ENCODE measurements at places on chromosomes 16 and 17. TPM values are rescaled to one million over a fixed set of nuclear protein-coding genes. Genes with fewer than 3 reads are reported as not detected.

Gene TP53TG3B
- not detected for total RNA-seq

DNA sequence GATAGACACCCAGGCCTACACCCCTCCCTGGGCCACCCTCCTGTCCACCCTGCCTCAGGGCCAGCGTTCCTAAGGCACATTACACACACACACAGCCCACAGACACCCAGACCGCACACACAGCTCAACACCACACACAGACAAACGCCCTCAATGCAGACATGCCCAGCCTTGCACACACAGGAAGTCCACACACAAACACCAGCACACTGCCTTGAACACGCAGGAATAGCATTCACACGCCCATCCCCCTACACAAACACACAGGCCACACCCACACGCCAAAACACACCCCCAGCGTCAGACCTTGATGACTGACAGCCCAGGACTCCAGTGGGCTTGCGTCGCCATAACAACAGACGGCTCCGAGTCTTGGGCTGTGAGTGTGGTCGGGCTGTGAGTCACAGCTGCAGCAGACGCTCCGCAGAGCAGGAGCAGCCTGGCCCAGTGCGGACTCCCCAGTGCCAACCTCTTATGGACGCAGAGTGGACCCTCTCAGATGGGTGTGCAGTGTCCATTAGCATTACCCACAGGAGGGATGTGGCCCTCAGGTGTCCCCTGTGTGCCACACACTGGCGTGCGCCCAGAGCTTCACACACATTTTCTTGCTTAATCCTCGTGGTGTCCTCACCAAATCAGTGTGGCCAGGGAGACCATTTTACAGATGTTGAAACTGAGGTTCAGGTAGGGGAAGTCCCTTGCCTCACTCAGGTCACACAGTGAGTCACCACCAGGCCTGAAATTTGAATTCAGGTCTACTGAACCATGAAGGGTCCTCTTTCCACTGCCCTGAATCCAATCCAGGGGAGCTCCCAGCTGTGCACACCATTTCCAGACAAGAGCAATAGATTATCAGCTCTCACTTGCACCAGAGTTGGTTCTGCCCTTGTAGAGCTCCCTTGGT lies 17.8 kb upstream of the RAI1 start:
- H3K4me1 ChIP-seq = peaks cover 7% of the 10 kb centered on the region
- H3K4me3 ChIP-seq = no peak overlapping the region
- no peaks in the 10 kb centered on the region for H3K36me3 ChIP-seq

DNA sequence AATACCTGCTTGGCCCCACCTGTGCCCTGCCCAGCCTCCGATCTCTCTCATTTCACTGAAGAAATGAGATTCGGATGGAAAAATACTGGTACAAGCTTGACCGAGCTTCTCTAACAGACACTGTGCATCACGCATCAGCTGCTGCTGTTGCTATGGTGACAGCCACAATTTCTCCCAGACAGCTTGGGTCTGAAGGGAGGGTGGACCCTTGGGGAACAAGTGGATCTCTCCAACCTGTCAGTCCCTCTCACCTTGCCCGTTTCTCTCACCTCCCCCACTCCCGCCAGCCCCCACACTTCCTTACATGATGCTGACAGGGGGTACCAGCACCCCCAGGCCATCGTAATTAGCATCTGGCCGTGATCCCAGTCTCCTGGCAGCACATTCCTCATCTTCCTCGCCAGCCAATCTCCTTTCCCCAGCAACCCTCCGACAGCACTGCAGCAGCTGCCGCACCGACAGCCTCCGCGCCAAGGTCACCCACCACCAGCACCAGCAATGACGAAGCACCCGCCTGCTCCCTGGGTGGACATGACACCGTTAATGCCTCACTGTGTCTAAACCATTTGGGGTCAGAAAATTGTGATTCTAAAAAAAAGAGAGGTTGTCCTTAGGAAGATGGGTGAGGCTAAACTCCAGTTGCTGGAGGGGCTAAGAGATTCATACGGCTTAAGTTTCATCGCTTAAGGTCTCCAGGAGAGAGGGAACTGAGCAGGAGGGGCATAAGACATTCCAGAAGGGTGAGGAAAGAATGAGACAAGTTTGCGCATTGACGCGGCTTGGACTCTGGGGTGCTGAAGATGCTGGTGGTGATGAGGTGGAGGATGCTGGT lies 58.6 kb upstream of the TNRC6A start:
- peak; percentile 54 for DNase-seq
- H3K4me3 ChIP-seq = no peak overlapping the region
- peaks cover 3% of the 10 kb centered on the region for H3K27me3 ChIP-seq
- H3K27ac ChIP-seq = peak overlapping the region; percentile 85
- H3K4me1 ChIP-seq = peaks cover 16% of the 10 kb centered on the region

- peaks cover 15% of the 10 kb centered on the region for H3K36me3 ChIP-seq
- no peak overlapping the region for H3K27ac ChIP-seq
- no peak for DNase-seq
- peaks cover 8% of the 10 kb centered on the region for H3K4me1 ChIP-seq
- no peaks in the 10 kb centered on the region for H3K27me3 ChIP-seq
These were observed 99.4 kb upstream of the CHMP6 start for GRCh38 chr17:80892019-80892855.

GRCh38 chr16:87165151-87165550 lies 152.0 kb downstream of the C16orf95 start:
- H3K4me3 ChIP-seq = no peak overlapping the region
- peaks cover 5% of the 10 kb centered on the region for H3K27me3 ChIP-seq
- no peak overlapping the region for H3K27ac ChIP-seq
- H3K36me3 ChIP-seq = no peaks in the 10 kb centered on the region
- H3K4me1 ChIP-seq = peaks cover 5% of the 10 kb centered on the region

DNA sequence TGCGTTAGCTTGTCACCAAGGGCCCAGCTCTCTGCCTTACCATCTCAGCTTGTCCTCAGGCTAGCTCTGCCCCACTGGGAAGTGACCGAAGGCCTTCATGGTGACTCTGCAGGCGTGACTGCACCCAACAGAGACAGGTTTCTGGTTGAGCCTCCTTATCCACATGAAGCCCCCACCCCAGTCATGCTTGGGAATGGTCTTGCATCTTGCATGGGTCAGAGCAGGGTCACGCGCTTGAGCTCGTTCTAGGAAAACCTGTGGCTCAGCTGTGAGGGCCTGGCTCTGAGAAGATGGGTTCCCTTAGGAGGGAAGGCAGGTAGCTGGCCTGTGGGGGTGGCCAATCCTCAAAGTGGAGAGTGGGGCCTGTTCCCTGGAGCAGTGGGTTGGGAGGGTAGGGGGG lies 122.8 kb downstream of the BANP start:
- no peaks in the 10 kb centered on the region for H3K4me1 ChIP-seq
- no peak overlapping the region for H3K4me3 ChIP-seq
- peaks cover 30% of the 10 kb centered on the region for H3K36me3 ChIP-seq
- no peaks in the 10 kb centered on the region for H3K27me3 ChIP-seq
- DNase-seq = no peak

GRCh38 chr16:6682142-6682811 lies 650.4 kb upstream of the RBFOX1 start:
- H3K27me3 ChIP-seq = peaks cover 15% of the 10 kb centered on the region
- H3K4me3 ChIP-seq = no peak overlapping the region
- DNase-seq = no peak
- no peaks in the 10 kb centered on the region for H3K4me1 ChIP-seq
- H3K36me3 ChIP-seq = no peaks in the 10 kb centered on the region
- H3K27ac ChIP-seq = no peak overlapping the region
